ENCODE measurements at places on chromosomes 7 and 10. TPM values are rescaled to one million over a fixed set of nuclear protein-coding genes. Genes with fewer than 3 reads are reported as not detected.
A peak's percentile ranks its signal among the peaks of the same experiment; 100 is the strongest.

DNAJB9 gene
- 7.8 TPM for total RNA-seq

- no peaks in the 10 kb centered on the region for H3K27me3 ChIP-seq
- no peak overlapping the region for H3K4me3 ChIP-seq
- DNase-seq = no peak
- no peaks in the 10 kb centered on the region for H3K4me1 ChIP-seq
- H3K36me3 ChIP-seq = no peaks in the 10 kb centered on the region
Measured at GRCh38 chr7:148115308-148115707, 475.3 kb upstream of the C7orf33 start.

- H3K27me3 ChIP-seq = no peaks in the 10 kb centered on the region
- H3K27ac ChIP-seq = no peak overlapping the region
- DNase-seq = no peak
- H3K36me3 ChIP-seq = no peaks in the 10 kb centered on the region
- no peak overlapping the region for H3K4me3 ChIP-seq
Measured at GRCh38 chr7:21754963-21755362, 190.7 kb downstream of the CDCA7L start.

- H3K27me3 ChIP-seq = no peaks in the 10 kb centered on the region
- H3K36me3 ChIP-seq = no peaks in the 10 kb centered on the region
- peaks cover 3% of the 10 kb centered on the region for H3K4me1 ChIP-seq
- no peak overlapping the region for H3K4me3 ChIP-seq
- H3K27ac ChIP-seq = no peak overlapping the region
- no peak for DNase-seq
Measured at GRCh38 chr7:139680676-139681462, 96.9 kb downstream of the HIPK2 start.

PILRA gene
- total RNA-seq = 1.2 TPM

COBL gene
- total RNA-seq = 49.2 TPM

LIPM gene
- total RNA-seq = not detected

DNA sequence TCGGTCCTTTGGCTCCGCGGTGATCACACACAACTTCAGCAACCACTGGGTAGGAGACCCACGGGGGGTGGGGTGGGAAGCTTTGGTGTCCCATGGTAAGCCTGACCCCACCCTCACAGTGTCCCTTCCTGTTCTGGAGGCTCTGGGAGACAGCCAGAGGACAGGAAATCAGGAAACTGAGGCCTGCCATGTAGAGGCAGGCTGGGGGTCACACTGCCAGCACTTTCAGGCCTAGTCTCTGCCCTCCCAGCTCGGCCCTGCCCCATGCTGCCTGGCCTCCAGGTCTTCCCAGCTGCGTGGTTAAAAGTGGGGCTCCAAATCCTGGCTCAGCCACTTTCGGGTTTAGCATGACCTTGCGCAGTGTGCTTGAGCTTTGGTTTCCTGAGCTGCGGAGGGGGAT, 10.9 kb downstream of the AQP1 start:
- no peaks in the 10 kb centered on the region for H3K27me3 ChIP-seq
- no peak overlapping the region for H3K4me3 ChIP-seq
- no peaks in the 10 kb centered on the region for H3K4me1 ChIP-seq
- peak; percentile 17 for DNase-seq
- no peak overlapping the region for H3K27ac ChIP-seq

DNA sequence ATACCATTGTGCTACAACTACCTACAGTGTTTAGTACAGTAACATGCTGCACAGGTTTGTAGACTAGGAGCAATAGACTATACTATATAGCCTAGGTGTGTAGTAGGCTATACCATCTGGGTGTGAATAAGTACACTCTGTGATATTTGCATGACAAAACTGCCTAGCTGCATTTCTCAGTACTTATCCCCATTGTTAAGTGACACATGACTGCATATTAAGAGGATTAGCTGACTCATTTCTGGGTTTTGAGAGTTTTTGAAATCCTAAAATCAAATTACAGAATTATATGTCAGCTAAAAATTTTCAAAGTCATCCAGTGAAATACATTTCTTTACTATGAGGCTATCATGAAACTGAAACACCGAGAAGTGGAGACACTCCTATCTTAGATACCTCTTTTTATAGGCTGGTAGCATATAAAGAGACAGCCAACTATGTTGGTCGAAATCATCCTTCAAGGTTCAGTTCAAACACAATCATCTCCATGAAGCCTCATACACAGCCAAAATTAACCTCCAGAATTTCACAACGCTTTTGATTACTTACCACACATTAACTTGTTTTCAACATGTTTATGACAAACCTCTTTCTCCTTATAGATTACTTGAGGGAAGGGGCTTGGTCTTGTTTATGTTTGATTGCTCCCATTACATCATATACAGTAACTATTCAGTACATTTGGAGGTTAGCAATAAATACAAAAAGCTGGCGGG, 89.8 kb upstream of the ANK3 start:
- no peak for DNase-seq
- H3K4me1 ChIP-seq = no peaks in the 10 kb centered on the region
- H3K36me3 ChIP-seq = no peaks in the 10 kb centered on the region

PAPSS2 gene
- total RNA-seq = 279 TPM

Data from colonic mucosa (tissue), 4 donors.